ENCODE measurements at places on chromosomes 1 and 21.

- DNase-seq, result no peak
These were observed at the start of gene KIAA0319L for GRCh38 chr1:35557118-35557610. KIAA0319L (minus strand) TSS chr1:35557403; CDS start chr1:35554491, 2,912 bp downstream.

DNA sequence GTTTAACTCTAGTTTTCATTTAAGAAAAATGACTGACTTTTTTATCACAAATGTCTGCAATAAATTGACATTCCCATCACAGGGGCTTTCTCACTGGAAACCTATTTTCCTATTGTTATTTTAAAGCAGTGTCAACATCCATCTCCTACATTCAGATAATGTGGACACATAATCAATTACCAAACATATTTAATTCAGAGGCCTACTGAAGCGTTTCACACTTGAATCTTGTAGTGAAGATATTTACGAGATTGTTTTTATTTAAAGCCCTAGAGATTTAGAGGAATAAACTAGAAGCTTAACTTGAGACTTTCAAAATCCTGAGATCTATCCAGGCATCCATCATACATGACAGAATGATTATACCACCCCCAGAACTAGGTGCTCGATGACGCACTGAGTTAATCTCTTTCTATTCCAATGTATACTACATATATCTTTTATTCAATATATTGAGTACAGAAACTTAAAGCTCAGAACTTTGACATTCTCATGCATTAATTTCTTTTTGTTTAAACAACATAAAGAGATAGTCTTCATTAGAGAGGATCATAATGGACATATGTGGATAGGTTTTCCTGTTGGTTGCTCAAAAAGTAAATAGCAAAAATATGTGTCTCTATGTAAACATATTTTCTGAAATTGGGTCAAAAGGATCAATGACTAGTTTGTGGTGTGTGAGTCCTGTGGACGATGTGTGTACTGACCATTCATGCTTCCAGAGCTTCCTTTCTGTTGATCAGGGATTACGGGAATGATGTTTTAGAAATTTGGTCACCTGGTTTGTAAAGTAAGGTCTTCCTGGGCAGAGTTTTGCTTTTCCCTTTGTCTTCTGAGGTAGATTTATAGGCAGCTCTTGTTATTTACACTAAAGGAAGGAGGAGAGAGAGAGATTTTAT, 171.5 kb upstream of the HMCN1 start:
- DNase-seq, result no peak

GRCh38 chr1:205663286-205663936, 16.9 kb downstream of the SLC45A3 start:
- DNase-seq, result no peak

GRCh38 chr1:156676820-156677615, at the start of gene NES:
NES (minus strand) TSS chr1:156677407; CDS start chr1:156677264, 143 bp downstream.
- DNase-seq, result no peak

DNA sequence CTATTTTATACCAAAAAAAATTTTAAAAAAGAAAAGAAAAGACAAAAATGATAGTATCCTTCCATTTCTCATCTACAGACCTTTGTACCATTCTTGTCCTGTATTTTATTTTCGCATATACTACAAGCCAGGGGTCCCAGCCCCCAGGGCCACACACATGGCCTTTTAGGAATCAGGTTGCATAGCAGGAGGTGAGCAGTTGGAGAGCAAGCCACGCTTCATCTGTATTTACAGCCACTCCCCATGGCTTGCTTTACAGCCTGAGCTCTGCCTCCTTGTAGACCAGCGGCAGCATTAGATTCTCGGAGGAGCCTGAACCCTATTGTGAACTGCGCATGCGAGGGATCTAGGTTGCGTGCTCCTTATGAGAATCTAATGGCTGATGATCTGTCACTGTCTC, 39.8 kb downstream of the RASSF5 start:
- no peak for DNase-seq

DNA sequence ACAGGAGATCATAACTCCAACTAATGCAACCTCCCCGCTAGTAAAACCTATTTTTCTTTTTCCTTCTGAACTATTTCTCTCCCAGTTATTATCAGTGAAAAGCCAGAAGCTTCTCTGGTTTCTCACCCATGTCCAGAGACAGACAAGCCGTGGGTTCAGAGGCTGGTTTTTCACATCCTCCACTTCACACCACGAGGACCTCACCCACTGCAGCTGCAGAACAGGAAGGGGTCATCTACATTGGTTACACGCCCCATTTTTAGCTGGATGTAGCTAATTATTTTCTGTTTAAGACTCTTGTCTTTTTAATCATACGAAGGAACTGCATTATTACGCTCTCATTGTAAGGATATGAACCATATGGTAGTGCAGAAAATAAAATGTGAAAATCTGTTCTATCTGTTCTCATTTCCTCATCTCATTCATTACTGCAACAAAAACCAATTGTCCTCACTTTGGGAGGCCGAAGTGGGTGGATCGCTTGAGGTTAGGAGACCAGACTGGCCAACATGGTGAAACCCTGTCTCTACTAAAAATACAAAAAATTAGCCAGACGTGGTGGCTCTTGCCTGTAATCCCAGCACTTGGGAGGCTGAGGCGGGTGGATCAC, 39.1 kb upstream of the CLDN14 start:
- DNase-seq, result no peak

GRCh38 chr1:23980728-23981070, 572 bp upstream of the SRSF10 start:
- no peak for DNase-seq

- no peak for DNase-seq
These were observed 43.9 kb downstream of the NAV1 start for GRCh38 chr1:201582705-201583442.

GRCh38 chr1:84823511-84823910, 69.5 kb downstream of the LPAR3 start:
- DNase-seq, result no peak

- DNase-seq, result no peak
These were observed 159.3 kb upstream of the SGIP1 start for GRCh38 chr1:66374561-66375111.

Measured in iPS DF 19.7 (cell line).